NB4 (cell line): ENCODE measurements at places on chromosomes 12 and 14.
A peak's percentile ranks its signal among the peaks of the same experiment; 100 is the strongest.

DNA sequence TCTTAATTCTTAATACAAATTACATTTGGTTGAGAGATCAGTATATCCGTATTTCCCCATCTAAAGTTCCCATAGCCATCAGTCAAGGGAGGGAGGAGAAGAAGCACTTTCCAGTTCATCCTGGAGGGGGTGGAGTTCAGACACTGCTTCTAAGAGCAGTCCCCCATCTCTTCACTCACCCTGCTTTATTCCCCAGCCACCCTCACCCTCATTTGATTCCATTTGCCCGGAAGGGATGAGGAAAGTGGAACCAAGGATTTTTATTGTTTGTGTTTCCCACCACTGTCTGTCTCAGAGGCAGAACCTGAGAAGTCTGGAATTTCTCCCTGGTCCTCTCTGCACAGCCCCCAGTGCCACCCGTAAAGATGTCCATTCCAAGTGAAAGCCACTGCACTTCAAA, 134.2 kb upstream of the HIF1A start:
- no peak for DNase-seq

DNA sequence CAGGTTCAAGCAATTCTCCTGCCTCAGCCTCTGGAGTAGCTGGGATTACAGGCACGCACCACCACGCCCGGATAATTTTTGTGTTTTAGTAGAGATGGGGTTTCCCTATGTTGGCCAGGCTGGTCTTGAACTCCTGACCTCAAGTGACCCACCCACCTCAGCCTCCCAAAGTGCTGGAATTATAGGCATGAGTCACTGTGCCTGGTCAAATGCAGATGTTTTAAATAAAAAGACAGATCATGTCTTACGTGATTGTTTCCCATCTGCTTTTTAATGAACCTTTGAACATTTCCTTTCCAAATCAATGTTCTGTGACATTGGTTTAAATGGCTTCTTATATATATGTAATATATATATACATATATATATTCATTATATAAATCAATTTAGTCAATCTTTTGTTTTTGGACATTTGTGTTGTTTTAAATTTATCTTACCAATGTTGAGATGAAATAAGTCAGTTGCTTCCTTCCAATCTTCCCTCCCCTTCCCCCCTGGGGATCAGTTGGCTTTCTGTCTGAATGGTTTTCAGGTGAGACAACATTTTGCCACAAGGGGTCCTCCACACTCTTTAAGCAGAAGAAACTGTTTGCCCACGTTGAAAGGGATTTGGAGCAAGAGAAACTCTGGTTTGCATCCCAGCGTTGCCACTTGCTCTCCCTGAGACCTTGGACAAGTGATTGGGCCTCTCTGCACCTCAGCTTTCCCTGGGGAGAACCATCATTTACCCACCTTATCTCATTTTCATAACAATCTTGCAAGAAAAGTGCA, 47.6 kb upstream of the RBM19 start:
- DNase-seq = peak; percentile 59

GRCh38 chr12:21678959-21679358, 21.3 kb upstream of the LDHB start:
- no peak for DNase-seq

DNA sequence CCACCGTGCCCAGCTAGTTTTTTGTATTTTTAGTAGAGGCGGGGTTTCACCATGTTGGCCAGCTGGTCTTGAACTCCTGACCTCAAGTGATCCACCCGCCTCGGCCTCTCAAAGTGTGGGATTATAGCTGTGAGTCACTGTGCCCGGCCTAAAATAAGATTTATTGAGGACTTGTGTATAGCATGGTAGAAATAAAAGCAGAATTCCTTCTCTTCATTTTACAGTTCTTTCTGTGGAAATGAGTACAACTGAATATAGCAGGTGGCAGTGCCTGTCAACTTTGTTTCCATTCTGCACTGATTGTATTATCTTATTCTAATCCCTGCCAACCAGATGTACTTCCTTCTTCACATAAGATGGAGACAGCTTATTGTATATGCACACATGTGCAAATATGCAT, 41.0 kb downstream of the DIP2B start:
- DNase-seq = no peak

DNA sequence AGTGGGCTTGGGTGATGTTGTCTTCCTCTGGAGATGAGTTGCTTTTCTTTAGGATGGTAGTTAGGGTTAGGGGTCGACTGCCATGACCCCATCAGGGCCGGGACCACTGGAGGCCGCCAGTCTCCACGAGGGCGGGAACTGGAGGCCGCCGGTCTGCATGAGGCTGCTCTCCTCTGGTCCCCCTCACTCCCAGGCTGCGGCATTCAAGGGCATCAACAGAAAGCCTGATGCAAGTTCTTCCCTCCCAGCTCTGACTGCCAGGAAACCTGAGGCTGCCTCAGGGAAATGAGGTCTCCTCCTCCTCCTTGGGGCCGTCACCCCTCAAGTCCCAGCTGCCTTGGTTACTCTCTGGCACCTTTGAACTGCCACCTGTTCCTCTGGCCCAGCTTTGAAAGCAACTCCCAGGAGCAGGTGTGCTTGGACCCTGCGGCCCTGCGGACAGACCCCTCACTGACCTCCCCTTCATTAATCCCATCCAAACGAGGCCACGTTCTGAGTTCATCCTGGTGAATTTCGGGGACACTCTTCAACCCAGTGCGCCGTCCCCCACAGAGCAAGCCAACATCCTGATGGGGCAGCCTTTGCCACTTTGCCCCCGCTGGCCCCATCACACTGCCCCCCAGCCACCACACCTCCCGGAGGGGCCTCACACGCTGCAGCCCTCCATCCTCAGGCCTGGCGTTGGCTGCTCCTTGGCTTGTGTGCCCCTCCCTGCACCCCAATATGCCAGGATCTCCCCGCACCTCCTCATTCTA, 37.2 kb upstream of the FBRSL1 start:
- no peak for DNase-seq

- no peak for DNase-seq
Measured at GRCh38 chr14:69845787-69846186, 33.4 kb upstream of the SMOC1 start.

DNA sequence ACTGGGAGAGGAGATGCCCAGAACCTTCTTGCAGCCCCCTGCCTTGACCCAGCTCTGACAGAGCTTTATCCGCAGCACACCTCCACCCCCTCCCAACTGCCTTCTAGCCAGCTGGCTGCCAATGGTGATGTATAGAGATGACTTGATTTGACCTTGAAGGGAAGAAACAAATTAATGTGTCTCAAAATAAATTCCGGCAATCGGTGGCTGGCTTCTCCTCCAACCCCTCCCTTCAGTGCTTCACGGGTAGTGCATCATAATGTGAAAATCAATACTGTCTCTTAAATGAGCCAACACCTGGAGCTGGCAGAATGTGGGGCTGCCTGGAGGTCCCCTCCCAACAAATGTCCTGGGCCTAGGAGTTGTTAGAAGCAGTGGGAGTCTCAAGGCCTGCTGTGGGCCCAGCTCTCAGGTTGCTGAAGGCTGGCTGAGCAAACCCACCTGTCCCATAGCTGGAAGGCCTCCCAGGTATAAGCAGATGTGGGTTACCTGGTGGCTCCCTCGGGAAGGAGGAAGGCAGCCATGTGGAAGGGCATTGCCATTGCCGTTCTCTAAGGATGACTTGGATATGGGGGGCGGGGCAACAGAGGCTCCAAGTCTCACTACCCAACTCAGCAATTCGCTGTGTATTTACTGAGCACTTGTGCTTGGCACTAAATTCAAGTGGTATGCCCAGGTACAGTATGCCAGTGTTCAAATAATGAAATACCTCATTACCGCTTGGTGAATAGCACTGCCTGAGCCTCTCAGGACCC, 23.2 kb downstream of the HSPB8 start:
- no peak for DNase-seq

GRCh38 chr14:53501361-53502211, 348.5 kb upstream of the DDHD1 start:
- no peak for DNase-seq

DNA sequence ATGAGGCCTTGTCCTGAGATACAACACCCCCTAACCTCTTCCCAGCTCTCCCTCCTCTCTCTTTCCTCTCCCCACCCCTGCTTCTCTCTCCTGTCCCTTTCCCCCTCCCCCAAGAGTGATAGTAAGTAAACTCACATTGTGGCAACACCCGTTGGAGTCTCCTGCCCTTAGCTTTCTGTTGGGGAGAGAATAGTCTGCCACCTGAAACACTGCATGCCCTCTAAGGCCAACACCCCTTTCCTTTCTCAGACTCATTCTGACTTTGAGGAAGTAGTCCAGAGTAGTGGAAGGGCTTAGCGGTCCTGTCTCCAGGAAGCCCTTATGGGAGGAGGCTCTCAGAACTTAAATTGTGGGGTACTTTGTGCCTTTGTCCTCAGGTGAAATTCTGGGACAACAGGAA, 95.2 kb downstream of the PRKCH start:
- DNase-seq = no peak

- no peak for DNase-seq
Measured at GRCh38 chr12:114479831-114480230, 73.9 kb upstream of the TBX5 start.

DNA sequence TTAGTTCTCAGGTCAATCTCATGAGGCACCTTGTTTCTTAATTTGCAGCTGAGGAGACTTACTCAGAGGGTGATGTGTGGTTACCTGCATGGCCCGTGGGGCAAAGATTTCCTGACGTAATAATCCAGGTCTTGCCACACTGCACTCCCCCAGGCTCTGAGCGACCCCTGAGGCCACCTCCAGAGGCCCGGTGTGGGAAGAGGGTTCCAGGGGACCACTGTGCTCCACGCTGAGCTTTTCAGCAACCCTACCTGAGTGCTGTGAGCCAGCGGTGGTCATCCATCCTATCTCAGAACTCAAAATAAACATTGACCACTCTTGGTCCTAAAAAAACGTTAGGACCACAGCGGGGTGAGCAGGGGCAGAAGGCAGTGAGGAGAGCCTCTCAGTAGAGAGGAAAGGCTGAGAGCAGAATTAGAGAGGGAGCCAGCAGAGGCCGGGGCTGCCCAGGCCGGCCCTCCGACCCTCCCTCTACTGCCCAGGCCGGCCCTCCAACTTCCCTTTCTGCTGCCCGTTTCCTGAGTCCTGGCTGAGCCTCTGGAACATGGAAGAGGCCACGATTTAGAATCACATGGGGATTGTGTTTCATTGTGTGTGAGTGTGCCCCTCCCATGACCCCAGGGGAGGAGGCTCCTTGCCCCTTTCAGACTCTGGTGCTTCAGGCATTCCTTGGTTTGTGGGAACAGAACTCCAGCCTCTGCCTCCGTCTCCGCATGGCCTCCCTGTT, 188.2 kb upstream of the DIO3 start:
- DNase-seq = no peak

- no peak for DNase-seq
Measured at GRCh38 chr12:113676547-113676946, 204.9 kb upstream of the LHX5 start.

- peak; percentile 81 for DNase-seq
Measured at GRCh38 chr12:28191051-28192048, 1.1 kb downstream of the CCDC91 start.

DNA sequence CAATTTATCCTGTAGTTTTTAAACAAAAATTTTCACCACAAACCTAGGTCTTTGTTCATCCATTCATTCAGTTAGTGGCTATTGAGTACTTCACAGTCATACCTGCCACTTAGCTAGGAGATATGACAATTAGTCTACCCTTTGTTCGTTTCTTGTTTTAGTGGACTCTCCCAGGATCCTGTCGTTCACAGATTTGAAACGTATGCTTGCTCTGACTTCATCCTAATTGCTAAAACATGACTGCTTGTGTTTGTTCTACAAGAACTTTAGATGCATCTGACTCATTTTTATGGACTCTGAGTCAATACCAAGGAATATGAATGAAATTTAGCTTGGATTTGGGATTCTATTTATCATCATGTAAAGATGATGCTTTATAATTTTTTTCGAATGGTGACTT, 69.5 kb downstream of the TBC1D30 start:
- DNase-seq = no peak
